ENCODE measurements at places on chromosomes 4 and X.

DNA sequence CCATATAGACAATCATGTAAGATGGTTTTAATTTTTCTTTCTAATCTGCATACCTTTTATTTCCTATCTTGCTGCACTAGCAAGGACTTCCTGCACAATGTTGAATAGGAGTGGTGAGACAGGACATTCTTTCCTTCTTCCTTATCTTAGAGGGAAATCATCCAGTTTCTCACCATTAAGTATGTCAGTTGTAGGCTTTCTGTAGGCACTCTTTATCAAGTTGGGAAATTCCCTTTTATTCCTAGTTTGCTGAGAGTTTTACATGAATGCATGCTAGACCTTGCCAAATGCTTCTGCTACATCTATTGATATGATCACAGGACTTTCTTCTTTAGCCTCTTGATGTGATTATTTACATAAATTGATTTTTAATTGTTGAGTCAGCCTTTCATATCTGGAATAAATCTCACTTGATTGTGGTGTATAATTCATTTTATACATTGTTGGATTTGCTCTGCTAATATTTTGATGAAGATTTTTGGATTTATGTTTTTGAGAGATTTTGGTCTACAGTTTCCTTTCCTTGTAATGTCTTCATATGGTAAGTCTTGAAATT is 23.8 kb downstream of the RNF175 start:
- DNase-seq = no peak
- peaks cover 17% of the 10 kb centered on the region for H3K27me3 ChIP-seq
- no peak overlapping the region for H3K4me3 ChIP-seq
- no peak overlapping the region for H3K27ac ChIP-seq
- no peaks in the 10 kb centered on the region for H3K36me3 ChIP-seq
- H3K4me1 ChIP-seq = no peaks in the 10 kb centered on the region

GRCh38 chrX:115023811-115024210 is 6.4 kb upstream of the IL13RA2 start:
- no peaks in the 10 kb centered on the region for H3K27me3 ChIP-seq
- H3K36me3 ChIP-seq = no peaks in the 10 kb centered on the region
- H3K4me3 ChIP-seq = no peak overlapping the region
- H3K4me1 ChIP-seq = no peaks in the 10 kb centered on the region
- no peak overlapping the region for H3K27ac ChIP-seq

- no peak overlapping the region for H3K4me3 ChIP-seq
- peaks cover 8% of the 10 kb centered on the region for H3K4me1 ChIP-seq
- no peak for DNase-seq
- H3K27me3 ChIP-seq = peaks cover 5% of the 10 kb centered on the region
- H3K36me3 ChIP-seq = no peaks in the 10 kb centered on the region
- no peak overlapping the region for H3K27ac ChIP-seq
Measured at GRCh38 chrX:50483283-50483682, 12.7 kb upstream of the DGKK start.

- no peak overlapping the region for H3K4me3 ChIP-seq
- no peak overlapping the region for H3K27ac ChIP-seq
- no peak for DNase-seq
- no peaks in the 10 kb centered on the region for H3K27me3 ChIP-seq
- H3K36me3 ChIP-seq = no peaks in the 10 kb centered on the region
- peaks cover 20% of the 10 kb centered on the region for H3K4me1 ChIP-seq
Measured at GRCh38 chrX:19906293-19906692, 18.9 kb upstream of the SH3KBP1 start.

GRCh38 chrX:40310016-40310415 is 212.3 kb upstream of the BCOR start:
- H3K27ac ChIP-seq = no peak overlapping the region
- no peaks in the 10 kb centered on the region for H3K36me3 ChIP-seq
- H3K27me3 ChIP-seq = no peaks in the 10 kb centered on the region
- no peak for DNase-seq
- H3K4me3 ChIP-seq = no peak overlapping the region

DNA sequence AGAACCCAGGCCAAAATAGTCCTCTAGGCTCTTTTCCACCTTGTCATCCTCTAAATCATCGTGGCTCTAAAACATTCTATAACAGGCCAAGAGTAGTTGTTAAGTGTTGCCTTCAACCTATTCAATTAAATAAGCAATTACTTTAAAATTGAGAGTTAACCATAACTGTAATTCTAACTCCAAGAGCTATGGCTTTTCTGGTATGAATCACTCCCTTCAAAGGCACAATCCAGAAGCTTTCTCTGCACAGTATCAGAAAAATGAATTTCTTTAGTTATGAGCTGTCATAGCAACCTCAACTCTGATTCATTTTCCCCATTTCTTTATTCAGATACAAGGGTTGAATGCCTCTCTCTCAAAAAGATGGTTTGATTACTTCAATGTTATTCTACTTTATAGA is 21.7 kb downstream of the INPP4B start:
- H3K36me3 ChIP-seq = no peaks in the 10 kb centered on the region
- H3K4me1 ChIP-seq = no peaks in the 10 kb centered on the region
- H3K4me3 ChIP-seq = no peak overlapping the region
- H3K27ac ChIP-seq = no peak overlapping the region
- no peak for DNase-seq

DNA sequence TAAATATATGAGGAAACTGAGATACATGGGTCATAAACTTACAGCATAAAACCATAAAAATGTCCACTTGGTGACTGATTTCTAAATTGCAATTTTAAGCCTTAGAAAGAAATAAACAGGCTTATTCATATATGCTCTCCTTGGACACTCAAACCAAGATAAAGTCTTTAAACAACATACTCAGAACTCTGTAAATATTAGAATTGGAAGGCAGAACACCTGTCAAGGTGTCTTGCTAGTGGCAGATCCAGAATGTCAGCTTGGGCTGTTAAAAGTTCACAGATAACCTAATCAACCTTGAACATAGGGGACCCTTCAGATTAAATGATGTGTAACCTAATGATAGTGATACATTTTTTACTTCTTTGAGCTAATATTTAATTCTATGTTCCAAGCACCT is 208.1 kb upstream of the ARSJ start:
- H3K36me3 ChIP-seq = no peaks in the 10 kb centered on the region
- no peak overlapping the region for H3K4me3 ChIP-seq
- no peak overlapping the region for H3K27ac ChIP-seq
- H3K4me1 ChIP-seq = no peaks in the 10 kb centered on the region

DNA sequence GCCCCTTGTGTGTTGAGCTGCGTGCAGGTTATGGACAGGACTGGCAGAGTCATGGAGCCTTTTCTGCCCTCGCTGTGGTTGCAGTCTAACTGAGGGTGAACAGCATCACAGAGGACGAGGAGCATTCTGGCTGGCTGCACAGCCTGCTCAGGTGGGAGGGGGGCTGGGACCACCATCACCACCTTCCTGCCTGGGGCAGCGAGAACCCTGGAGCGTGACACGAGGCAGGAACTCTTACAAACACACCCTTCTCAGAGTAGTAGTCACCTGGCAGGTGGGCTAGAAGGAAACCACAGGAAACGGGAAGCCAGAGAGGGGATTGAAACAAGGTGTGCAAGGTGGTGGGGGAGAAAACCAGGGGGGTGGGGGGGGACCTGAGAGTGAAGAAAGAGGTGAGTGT is 25.6 kb downstream of the TKTL1 start:
- H3K27me3 ChIP-seq = no peaks in the 10 kb centered on the region
- H3K4me1 ChIP-seq = peaks cover 40% of the 10 kb centered on the region
- DNase-seq = no peak
- no peaks in the 10 kb centered on the region for H3K36me3 ChIP-seq
- no peak overlapping the region for H3K4me3 ChIP-seq
